T1000 (cell line): ENCODE measurements at places on chromosomes 3 and 15.

GRCh38 chr3:61936344-61936937, 375.1 kb downstream of the PTPRG start:
- no peak for DNase-seq

GRCh38 chr3:187296058-187296457, 4.5 kb upstream of the MASP1 start:
- DNase-seq: no peak

DNA sequence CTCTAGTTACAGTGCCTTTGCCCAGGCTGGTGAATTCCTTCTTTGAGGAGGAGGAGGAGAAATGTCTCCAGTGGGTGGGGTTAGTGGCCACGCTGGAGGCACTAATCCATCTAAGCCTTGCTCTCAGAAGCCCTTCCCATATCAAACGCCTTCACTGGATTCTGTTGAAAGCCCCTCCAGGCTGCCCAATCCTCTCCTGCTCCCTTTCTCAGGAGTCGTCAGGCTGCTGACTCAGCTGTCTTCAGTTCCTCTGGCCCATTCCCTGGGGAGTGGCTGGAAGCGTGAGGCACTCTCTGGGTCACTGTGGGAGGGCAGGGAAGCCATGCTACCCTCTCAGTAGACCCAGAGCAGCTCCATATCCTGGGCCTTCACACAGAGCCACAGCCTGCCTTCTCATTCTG, 2.7 kb downstream of the AP2M1 start:
- DNase-seq: peak; percentile 29

- no peak for DNase-seq
Observed at GRCh38 chr3:66692766-66693150, 191.9 kb upstream of the LRIG1 start.

- no peak for DNase-seq
Observed at GRCh38 chr3:144185276-144185675, 213.7 kb downstream of the DIPK2A start.

- no peak for DNase-seq
Observed at GRCh38 chr3:154018100-154018696, 103.0 kb upstream of the ARHGEF26 start.

- DNase-seq: no peak
Observed at GRCh38 chr15:93900476-93901400, 330.6 kb upstream of the MCTP2 start.

DNA sequence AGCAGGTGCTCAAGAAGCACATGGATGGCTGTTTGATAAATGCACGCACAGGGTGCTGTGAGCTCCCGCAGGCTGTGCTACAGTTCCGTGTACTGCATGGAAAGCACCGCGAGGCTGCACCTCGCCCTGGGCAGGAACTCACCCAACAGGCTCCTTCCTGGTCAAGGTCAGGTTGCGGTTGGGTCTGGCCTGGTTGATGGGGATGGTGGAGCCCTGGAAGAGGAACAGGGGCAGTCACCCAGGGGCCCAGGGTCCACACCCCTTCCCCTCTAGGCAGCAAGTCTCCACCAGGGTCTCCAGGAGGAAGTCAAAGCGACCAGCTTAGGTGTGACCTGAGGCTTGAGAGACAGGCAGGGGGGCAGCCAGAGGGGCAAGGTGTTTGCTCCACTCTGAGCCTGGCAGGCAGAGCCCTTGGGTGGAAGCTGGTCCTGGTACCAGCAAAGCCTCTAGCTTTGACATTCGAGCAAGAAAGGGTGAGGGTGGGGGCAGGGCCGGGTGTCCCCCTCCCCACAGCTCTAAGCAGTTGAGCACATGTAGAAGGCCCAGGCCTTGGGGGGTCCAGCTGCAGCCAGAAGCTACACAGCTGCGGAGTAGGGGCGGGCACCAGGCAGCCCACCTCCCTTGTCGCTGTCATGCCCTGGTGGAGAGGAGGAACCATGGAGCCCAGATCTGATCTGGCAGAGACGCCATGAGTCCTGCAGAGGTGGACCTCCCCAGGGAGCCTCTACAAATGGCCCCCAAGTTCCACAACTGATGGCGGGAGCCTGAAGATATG, 46.3 kb upstream of the SLC41A3 start:
- no peak for DNase-seq

GRCh38 chr15:47998619-47999019, 122.2 kb upstream of the SLC24A5 start:
- DNase-seq: no peak

DNA sequence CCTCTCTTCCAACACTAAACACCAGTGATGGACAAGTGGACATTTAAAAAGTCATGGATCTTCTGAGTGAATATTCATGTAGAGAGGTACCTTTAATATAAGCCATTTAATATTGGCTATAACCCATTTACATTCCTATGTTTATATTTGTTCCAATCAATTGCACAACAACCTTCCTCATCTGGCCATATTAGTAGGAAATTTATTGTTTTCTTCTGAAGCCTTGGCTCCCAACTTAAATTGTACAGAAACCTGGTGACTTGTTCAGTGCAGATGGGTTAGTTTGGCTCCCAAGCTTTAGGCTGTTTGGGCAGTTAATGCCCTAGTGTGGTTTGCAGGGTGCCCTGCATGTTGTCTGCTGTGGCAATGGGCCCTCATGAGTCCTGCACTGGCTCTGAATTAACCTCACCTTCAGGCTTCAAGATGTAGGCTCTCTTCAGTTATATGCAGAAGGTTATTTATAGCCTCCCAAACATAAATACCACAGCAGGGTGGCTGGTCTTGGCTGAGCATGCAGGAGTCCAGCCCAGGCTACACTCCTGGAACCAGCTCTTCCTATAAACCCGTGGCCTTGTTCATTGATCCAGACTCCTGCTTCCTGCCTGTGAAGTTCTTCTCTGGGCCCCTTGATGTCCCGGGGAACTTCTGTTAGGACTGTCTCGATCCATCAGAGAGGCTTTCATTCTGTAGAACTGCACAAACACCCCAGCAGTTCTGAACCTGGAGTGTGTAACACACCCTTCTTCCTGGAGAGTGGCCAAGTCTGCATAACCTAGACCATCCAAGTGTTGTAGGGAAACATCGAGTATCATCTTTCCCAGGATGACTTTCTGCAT, 57.0 kb downstream of the DUT start:
- no peak for DNase-seq

DNA sequence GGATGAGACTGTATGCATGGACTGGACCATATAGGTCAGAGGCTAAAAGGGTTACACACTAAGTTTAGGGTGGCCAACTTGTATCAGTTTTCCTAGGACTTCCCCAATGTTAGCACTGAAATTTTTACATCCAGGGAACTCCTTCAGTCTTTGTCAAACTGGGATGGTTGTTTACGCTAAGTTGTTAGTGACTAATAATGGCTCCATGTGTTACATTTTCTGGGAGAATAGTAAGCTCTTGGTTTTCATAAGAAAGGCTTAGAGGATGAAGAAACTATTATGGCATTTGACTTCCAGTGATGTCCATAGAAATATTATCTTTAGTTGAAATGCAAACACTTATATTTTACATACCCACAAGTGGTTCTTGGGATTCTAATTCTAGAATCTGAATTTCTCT, 57.9 kb upstream of the ST3GAL6 start:
- DNase-seq: no peak

DNA sequence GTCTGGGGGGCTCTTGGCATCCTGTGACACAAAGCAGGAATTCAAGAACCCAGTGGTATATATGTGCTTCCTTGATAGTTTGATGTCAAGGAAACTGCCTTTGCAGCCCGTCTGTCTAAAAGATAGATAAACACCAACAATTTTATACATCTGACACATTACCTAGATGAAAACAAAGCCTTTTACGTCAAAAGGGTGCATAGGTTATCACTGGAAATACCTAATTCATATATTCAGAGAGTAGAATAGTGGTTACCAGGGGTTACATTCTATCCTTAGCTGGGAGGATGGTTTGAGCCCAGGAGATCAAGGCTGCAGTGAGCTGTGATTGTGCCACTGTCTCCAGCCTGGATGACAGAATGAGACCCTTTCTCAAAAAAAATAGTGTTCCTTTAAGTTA, 356.9 kb upstream of the RASGRP1 start:
- DNase-seq: no peak

DNA sequence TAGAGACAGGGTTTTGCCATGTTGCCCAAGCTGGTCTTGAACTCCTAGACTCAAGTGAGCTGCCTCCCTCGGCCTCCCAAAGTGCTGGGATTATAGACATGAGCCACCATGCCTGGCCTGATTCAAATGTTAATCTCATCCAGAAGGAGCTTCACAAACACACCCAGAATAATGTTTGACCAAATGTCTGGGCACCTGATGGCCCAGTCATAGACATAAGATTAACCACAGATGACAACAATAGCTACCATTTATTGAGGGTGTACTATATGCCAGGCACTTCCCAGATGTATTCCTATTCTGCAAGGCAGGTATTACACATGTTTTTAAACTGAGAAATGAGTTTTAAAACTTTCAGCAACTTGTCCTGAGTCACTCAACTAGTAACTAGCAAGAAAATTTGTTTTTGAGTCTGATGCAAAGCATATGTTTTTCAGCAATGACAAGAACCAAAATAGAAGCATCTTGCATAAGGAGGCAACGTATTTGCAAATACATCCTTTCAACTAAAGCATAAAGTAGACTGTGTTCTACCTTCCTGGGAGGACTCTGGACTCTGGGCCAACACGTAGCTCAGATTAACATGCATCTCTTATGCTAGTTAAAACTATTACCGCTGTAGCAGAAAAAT, 8.1 kb upstream of the SPG21 start:
- no peak for DNase-seq

GRCh38 chr15:90667073-90667754, 49.9 kb upstream of the BLM start:
- DNase-seq: no peak

GRCh38 chr3:44159696-44160300, 81.9 kb upstream of the TOPAZ1 start:
- no peak for DNase-seq

GRCh38 chr3:44289882-44290462, 48.3 kb downstream of the TOPAZ1 start:
- no peak for DNase-seq

- DNase-seq: no peak
Observed at GRCh38 chr3:5466065-5466464, 278.6 kb downstream of the EDEM1 start.

- DNase-seq: no peak
Observed at GRCh38 chr3:153000325-153000724, 161.7 kb upstream of the RAP2B start.

- no peak for DNase-seq
Observed at GRCh38 chr3:120177707-120178306, 83.6 kb upstream of the GSK3B start.

DNA sequence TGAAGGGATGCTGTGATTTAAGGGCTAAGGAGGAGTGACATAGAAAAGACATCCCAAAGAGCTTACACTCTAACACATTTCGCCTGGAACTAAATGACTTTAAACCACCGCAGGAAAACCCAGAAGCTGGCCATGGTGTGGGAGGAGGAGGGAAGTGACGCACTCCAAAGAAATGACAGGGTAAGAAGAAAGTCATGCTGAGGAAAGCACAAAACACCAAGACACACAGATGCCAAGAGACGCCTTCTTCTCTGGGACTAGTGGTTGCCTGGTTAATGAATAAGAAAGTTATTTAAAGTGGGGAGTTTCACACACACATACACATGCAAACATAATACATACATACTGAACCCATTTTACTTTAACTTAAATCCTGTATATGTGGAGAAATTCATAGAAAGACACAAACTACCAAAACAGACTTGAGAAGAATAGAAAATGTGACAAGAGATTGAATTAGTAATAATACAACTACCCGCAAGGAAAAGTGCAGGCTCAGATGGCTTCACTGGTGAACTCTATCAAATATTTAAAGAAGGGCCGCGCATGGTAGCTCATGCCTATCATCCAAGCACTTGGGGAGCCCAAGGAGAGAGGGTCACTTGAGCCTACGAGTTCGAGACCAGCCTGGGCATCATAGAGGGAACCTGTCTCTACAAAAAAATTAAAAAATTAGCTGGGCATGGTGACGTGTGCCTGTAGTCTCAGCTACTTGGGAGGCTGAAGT, 125.5 kb downstream of the NSMCE3 start:
- DNase-seq: no peak

GRCh38 chr3:73719413-73719851, 94.7 kb upstream of the PDZRN3 start:
- DNase-seq: no peak

DNA sequence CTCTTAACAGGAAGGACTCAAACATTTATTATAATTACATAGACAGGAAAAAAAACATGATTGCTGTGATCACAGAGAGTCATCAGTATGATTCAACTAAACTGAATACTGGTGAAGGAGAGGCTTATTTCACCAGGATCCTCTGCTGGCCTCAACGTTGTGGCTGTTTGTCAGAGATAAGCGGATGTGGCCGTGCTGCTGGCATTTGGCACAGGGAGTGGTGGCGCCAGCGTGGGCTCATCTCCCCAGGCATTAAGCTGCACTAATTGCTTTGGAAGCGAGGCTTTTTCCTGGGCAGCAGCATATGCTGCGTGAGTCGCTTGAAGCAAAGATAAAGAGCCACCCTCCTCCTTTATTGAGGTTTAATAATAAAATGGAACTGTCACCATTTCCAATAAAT, 306.7 kb downstream of the LRTM1 start:
- DNase-seq: no peak

- DNase-seq: no peak
Observed at GRCh38 chr3:178507507-178508442, 28.5 kb upstream of the KCNMB2 start.

GRCh38 chr15:59166601-59167265, 39.9 kb upstream of the LDHAL6B start:
- no peak for DNase-seq

DNA sequence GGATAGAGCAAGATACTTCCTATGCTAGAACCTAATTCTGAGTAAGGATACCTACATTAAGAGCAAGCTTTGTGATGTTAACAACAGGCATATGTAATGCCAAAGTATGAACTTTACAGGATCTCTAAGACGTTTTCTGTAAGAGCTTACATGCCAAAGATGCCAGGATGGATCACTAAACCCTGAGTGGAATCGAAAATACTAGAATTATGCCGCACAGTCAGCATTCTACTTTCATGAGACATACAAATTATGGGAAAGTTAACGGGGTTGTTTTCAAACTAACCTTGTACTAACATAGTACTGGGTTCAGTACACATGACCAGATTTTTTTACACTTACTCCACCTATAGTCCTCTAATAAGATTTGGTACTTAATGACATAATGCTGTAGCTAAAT, 55.1 kb downstream of the AAGAB start:
- no peak for DNase-seq

GRCh38 chr3:37291275-37291700, 116.9 kb upstream of the LRRFIP2 start:
- DNase-seq: no peak

DNA sequence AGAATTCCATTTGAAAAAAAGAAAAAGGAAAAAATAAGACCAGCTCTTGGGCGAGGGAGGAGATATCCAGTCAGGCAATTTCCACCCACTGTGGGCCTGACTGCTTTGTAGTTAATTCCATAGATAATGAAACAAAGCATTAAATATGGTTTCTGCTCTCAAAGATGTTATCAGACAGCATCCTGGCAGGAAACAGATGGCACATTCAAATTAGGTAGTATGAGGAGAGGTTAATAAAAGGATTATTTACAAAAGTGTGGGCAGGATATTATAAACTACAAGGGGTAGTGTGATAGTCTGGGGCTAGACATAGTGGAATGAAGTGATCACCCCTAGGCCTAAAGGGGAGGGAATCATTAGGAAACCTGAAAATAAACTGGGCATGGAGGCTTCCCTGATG, 193.2 kb downstream of the CLSTN2 start:
- no peak for DNase-seq

- no peak for DNase-seq
Observed at GRCh38 chr3:173992416-173992815, 594.9 kb downstream of the NLGN1 start.
